ENCODE measurements at places on chromosomes 16 and 17.
A peak's percentile ranks its signal among the peaks of the same experiment; 100 is the strongest.

- no peak for DNase-seq
- H3K27me3 ChIP-seq: no peaks in the 10 kb centered on the region
- H3K36me3 ChIP-seq: no peaks in the 10 kb centered on the region
These were observed 9.3 kb upstream of the RNF135 start for GRCh38 chr17:30961209-30962188.

GRCh38 chr16:8957063-8957397, 6.7 kb downstream of the USP7 start:
- H3K4me1 ChIP-seq: peaks cover 91% of the 10 kb centered on the region
- no peak overlapping the region for H3K27ac ChIP-seq
- DNase-seq: no peak
- H3K4me3 ChIP-seq: no peak overlapping the region
- H3K27me3 ChIP-seq: no peaks in the 10 kb centered on the region

GRCh38 chr17:63542942-63543821, 7.1 kb upstream of the DCAF7 start:
- no peak for DNase-seq
- peaks cover 3% of the 10 kb centered on the region for H3K27me3 ChIP-seq
- no peaks in the 10 kb centered on the region for H3K36me3 ChIP-seq
- H3K4me3 ChIP-seq: no peak overlapping the region

DNA sequence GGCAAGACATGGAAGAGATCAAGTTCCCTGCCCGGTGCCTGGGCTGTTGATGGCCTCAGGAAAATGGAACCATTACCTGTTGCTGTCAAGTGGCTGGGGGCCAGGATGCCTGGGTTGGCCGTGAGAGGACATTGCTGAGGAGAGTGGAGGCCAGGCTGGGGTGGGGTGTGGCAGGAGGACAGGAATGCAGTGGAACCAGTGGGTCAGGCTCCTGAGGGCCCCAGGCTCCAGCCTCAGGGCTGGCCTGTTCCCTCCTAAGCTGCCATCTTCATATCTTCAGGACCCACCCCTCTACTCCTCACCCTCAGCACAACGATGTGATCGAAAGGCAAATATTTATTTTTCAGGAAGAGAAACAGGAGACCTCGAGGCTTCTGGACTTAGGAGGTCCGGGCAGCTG, 8.5 kb upstream of the YPEL3 start:
- H3K27ac ChIP-seq: no peak overlapping the region
- H3K4me3 ChIP-seq: no peak overlapping the region
- DNase-seq: no peak

DNA sequence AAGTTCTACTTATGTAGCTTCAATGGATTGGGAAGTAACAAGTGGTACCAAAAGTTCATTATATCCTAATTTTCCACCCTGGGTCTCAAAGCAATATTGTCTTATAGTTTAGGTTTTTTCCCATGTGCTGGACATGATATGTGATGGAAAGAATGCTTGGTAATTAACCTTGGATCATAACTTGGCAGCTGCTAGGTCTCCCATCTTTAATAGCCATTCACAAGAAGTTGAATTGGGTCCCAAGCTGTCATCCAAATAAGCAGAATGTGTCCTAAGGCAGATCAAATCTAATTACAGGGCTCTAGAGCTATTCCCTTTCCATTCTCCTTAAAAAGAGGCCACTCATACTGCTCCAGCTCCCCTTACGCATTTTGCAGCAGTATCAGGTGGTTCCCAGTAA, 44.7 kb upstream of the KCNJ16 start:
- H3K4me3 ChIP-seq: no peak overlapping the region
- DNase-seq: no peak
- H3K27ac ChIP-seq: no peak overlapping the region
- H3K36me3 ChIP-seq: no peaks in the 10 kb centered on the region

- DNase-seq: no peak
- H3K36me3 ChIP-seq: no peaks in the 10 kb centered on the region
- no peaks in the 10 kb centered on the region for H3K4me1 ChIP-seq
- H3K4me3 ChIP-seq: no peak overlapping the region
These were observed 20.1 kb downstream of the RAB40B start for GRCh38 chr17:82678265-82678891.

DNA sequence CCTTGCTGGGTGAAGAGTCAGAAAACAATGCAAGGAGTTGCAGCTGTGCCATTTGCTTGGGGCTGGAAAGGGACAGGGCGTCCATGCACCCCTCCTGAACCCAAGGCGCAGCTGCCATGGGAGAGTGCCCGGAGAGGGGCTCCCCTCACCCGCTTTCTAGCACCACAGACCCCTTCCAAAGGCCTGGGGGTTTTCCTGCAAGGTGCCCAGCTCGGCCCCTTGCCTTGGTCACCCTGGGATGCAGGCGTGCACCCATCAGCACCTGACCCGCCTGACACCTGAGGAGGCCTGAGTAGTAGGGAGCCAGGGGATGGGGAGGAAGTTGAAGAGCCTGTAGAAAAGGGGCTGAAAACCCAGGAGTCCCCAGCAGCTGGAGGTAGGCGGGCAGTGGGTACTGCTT, 30.3 kb downstream of the TMEM186 start:
- H3K36me3 ChIP-seq: peaks cover 18% of the 10 kb centered on the region
- H3K27ac ChIP-seq: no peak overlapping the region
- no peak for DNase-seq
- no peaks in the 10 kb centered on the region for H3K27me3 ChIP-seq
- H3K4me1 ChIP-seq: no peaks in the 10 kb centered on the region
- no peak overlapping the region for H3K4me3 ChIP-seq

GRCh38 chr16:68656751-68657150, 11.6 kb downstream of the CDH3 start:
- no peak overlapping the region for H3K27ac ChIP-seq
- no peak for DNase-seq
- H3K4me3 ChIP-seq: no peak overlapping the region

- peaks cover 19% of the 10 kb centered on the region for H3K4me1 ChIP-seq
- no peak overlapping the region for H3K4me3 ChIP-seq
- H3K36me3 ChIP-seq: no peaks in the 10 kb centered on the region
- no peak overlapping the region for H3K27ac ChIP-seq
- no peak for DNase-seq
These were observed 80.9 kb upstream of the CBX4 start for GRCh38 chr17:79919862-79920720.

DNA sequence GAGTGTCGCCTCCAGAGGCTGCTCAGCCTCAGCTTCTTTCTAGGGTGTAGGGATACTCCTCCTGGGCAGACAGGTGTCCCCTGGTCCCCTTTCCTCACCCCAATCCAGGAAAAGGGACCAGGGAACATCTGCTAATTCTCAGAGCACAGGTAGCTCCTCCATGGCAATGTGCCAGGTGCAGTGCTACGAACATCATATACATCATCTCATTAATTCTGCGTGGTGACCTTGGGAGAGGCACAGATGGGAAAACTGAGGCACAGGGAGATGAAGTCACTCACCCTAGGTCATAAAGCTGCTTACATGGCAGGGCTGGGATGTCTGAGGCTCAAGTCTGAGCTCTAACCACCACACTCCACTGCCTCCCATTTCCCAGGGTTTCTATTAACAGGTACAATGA, 11.7 kb downstream of the HDAC5 start:
- no peak overlapping the region for H3K4me3 ChIP-seq
- no peaks in the 10 kb centered on the region for H3K27me3 ChIP-seq
- DNase-seq: no peak
- peaks cover 6% of the 10 kb centered on the region for H3K4me1 ChIP-seq
- no peaks in the 10 kb centered on the region for H3K36me3 ChIP-seq
- no peak overlapping the region for H3K27ac ChIP-seq

- H3K27me3 ChIP-seq: no peaks in the 10 kb centered on the region
- no peaks in the 10 kb centered on the region for H3K36me3 ChIP-seq
- DNase-seq: no peak
- H3K27ac ChIP-seq: no peak overlapping the region
These were observed 7.2 kb downstream of the MPO start for GRCh38 chr17:58273453-58274104.

GRCh38 chr17:80102664-80103448, 1.5 kb downstream of the GAA start:
- DNase-seq: no peak
- H3K4me1 ChIP-seq: peaks cover 29% of the 10 kb centered on the region
- no peak overlapping the region for H3K27ac ChIP-seq
- H3K27me3 ChIP-seq: no peaks in the 10 kb centered on the region
- H3K4me3 ChIP-seq: no peak overlapping the region

GRCh38 chr16:15949210-15950160, at the start of gene ABCC1:
ABCC1 (plus strand) TSS chr16:15949616; CDS start chr16:15949752, 136 bp downstream.
- H3K4me1 ChIP-seq: peaks cover 12% of the 10 kb centered on the region
- H3K27me3 ChIP-seq: no peaks in the 10 kb centered on the region
- H3K36me3 ChIP-seq: no peaks in the 10 kb centered on the region
- peak within 1 kb of the TSS; percentile 76 for H3K4me3 ChIP-seq
- DNase-seq: peak; percentile 41

GRCh38 chr17:79711715-79712305, 18.9 kb upstream of the ENPP7 start:
- no peak overlapping the region for H3K4me3 ChIP-seq
- no peaks in the 10 kb centered on the region for H3K4me1 ChIP-seq
- no peaks in the 10 kb centered on the region for H3K36me3 ChIP-seq
- DNase-seq: no peak

DNA sequence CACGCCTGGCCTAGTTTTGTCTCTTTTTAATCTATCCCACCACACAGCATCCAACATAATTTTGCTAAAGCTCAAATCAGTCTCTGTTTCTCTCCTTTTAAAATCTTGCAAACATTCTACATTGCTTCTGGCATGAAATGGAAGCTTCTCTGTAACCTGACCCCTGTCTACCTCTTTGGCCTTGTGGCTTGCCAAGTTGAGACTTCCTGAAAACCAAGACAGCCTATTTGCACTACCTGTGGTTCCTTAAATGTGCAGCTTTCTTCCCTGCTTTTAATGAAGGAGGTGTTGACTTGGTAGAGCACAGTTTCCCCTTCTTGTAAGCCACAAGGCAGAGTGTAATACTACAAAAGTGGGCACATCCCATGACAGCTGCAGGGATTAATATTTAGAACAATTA, 6.0 kb upstream of the CCL3 start:
- no peak overlapping the region for H3K4me3 ChIP-seq
- no peak for DNase-seq
- H3K4me1 ChIP-seq: no peaks in the 10 kb centered on the region
- H3K36me3 ChIP-seq: no peaks in the 10 kb centered on the region

DNA sequence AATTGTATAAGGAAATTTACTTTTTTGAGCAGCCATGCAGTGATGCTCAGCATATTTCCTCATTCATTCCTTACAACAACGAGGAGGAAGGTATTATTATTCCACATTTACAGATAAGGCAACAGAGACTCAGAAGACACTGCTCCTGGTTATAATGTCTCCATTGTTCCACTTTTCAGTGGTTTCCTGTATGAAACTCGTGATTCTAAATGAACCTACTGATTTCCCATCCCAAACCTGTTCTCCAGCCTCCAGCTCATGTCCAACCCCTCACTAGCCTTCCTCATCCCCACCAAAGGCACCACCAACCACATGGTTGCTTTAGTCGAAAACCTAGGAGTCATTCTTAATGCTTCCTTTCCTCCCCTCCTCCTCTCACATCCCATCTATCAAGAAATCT, 12.5 kb upstream of the ERCC4 start:
- peaks cover 3% of the 10 kb centered on the region for H3K27me3 ChIP-seq
- H3K4me3 ChIP-seq: no peak overlapping the region
- no peak overlapping the region for H3K27ac ChIP-seq
- no peak for DNase-seq

- H3K4me3 ChIP-seq: no peak overlapping the region
- H3K4me1 ChIP-seq: peaks cover 6% of the 10 kb centered on the region
- H3K27ac ChIP-seq: no peak overlapping the region
These were observed 12.5 kb upstream of the NUDT16L1 start for GRCh38 chr16:4680673-4681470.

DNA sequence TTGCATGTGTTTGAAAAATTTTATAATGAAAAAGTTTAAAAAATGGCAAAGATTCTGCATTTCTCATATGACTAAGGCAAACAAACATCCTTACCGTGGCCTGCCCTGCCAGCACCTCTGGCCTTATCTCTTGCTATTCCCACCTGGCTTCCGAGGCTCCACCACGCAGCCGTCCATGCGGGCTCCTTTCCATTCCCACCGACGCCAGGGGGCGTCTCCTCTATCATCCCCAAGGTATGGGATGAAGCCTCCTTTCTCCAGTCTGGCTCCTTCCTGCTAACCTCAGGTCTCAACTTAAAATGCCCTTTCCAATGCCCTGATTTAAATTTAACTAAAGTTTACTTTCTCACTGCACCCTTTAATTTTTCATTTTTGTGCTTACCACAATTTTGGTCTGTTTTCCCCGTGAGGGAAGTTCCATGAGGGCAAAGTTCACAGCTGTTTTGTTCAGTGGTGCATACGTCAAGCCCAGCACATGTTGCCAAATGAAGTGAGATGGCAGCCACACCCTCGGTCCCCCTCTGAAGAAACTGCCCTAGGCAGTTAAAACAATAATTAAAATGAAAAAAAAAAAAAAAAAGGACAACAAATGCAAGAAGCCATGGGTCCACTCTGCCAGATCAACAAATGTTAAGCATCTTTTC, 13.3 kb upstream of the SDK2 start:
- H3K27me3 ChIP-seq: no peaks in the 10 kb centered on the region
- no peaks in the 10 kb centered on the region for H3K36me3 ChIP-seq
- DNase-seq: no peak
- H3K27ac ChIP-seq: no peak overlapping the region
- H3K4me1 ChIP-seq: no peaks in the 10 kb centered on the region

DNA sequence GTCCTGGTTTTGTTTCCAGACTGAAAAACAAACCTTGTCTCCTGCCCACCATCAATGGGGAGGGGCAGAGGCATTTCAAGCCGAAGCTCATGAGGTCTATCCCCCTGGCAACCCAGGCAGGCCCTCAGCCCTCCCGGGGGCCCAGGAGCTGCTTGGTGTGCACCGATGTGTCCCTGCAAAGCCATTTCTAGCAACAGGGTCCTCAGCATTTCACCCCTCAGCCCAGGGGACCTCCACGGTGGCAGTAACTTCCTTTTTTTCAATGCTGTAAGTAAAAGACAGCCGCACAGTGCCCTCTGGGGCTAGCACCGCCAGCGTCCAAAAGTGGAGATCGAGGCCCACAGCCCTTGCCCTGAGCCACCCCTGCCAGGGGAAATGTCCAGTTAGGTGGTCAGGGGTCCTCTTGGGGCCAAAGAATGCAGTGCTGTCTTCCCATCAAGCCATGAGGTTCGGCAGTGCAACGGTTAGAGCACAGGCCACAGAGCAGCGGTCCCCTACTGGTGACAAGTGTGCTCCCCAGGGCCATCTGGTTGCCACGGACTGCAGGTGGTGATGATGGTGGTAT, 79.9 kb downstream of the LITAF start:
- DNase-seq: no peak
- H3K4me3 ChIP-seq: no peak overlapping the region
- H3K27ac ChIP-seq: no peak overlapping the region

- no peak overlapping the region for H3K4me3 ChIP-seq
- H3K36me3 ChIP-seq: peaks cover 24% of the 10 kb centered on the region
- no peak overlapping the region for H3K27ac ChIP-seq
- H3K27me3 ChIP-seq: no peaks in the 10 kb centered on the region
These were observed 11.3 kb downstream of the TIMM22 start for GRCh38 chr17:1008008-1008761.

Data from T-cell (primary cell).